ENCODE measurements at places on chromosomes 5 and 9.

DNA sequence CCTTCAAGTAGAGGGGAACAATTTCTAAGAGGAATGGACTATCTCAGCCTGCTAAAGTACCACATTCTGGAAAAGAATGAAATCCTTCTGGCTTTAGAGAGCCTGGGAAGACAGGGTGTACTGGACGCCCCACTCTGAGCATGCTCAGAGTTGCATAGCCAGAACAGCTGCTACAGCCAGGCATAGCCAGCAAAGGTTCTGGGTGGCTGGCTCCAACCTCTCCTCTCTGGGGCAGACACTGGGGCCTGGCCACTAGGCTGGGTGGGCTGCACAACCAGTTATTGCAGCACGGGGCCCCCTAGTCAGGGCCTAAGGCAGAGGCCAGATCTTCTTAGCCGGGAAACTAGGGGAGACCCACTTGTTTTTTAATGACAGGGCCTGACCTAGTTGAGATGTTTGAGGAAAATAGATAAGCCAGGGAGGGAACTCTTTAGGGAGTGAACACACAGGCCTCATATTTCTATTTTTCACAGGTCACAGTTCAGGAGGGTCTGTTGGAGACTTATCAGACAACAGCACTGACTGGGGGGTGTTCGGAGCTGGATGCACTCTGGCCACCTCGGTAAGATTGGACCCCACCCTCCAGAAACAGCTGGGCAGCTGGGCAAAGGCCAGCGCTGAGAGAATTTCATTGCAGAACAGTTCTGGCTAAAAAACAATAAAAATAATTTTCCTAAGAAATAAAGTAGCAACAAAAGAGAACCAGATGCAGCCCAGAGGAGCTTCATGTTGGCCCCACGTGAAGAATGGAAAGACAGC is 142.9 kb downstream of the LPAR1 start:
- no peak for DNase-seq

DNA sequence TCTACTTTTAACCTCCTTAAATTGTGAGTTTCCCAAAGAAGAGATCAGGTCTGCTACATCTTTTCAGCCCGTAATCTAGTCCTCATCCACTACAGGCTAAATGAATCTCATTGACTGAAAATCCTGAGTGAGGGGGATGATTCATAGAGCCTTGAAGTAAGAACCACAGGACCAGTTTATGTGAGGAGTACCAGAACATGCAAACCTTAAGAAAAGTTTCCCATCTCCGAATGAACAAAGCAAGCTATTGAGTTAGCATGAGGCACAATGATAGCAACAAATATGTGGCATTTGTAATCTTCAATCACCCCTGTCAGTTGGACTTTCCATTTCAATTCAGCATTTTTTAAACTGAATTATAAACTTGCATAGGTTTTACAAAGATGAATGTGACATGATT is 197.0 kb downstream of the ALDH1A1 start:
- DNase-seq, result no peak

- DNase-seq, result no peak
Observed at GRCh38 chr5:173453167-173453566, 125.0 kb upstream of the STC2 start.

- no peak for DNase-seq
Observed at GRCh38 chr9:15670246-15670645, 117.4 kb downstream of the CCDC171 start.

DNA sequence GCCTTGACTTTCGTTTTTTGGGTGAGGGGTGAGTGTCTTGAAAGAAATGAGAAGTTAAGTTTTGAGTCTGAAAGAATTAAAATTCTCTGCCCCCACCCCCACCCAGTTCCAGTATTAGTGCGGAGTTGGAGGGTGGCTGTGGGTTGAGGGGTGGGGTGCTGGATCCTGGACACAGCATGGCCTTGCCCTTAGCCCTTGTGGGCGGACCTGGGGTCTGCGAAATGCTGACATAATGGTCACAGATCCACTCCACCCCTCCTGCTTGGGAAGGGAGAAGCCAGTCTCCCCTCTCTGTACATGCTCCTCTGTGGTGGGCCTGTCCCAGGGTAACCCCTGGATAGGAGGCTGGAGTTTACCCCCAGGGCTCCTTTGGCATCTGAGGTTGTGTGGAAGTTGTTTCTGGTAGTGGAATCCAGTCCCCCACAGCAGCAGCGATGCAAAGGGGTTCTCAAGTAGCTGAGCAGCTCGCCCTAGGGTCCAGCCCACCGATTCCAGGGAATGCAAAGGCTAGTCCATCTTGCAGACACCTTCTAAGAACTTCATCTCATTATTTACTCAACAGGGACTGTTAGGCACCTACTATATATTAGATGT is 42.8 kb upstream of the TCF7 start:
- no peak for DNase-seq

GRCh38 chr9:4725706-4726442 is 15.1 kb downstream of the AK3 start:
- DNase-seq, result no peak

GRCh38 chr5:169988206-169988605 is 7.9 kb upstream of the INSYN2B start:
- no peak for DNase-seq

DNA sequence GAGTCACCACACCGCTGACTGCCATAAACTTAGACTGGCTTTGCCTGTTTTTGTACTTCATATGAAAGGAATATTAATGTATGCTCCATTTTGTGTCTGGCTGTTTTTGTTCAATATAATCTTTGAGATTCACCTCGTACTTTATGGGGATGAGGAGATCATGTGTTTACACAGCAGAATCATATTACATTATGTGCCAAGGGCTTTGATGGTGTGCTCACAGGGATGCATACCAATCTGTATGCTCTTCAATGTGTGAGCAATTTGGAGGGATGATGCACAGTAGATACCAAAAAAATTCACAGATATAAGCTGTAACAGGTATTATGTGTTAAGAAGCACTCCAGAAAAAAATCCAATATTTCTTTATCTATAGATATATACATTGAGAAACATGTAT is 113.7 kb downstream of the GABRB2 start:
- no peak for DNase-seq

GRCh38 chr5:50463726-50464125 is 22.6 kb upstream of the EMB start:
- DNase-seq, result no peak

GRCh38 chr5:39113354-39113953 is 39.3 kb upstream of the RICTOR start:
- no peak for DNase-seq

GRCh38 chr5:69285448-69286116 is 47.0 kb downstream of the CCDC125 start:
- DNase-seq, result no peak

DNA sequence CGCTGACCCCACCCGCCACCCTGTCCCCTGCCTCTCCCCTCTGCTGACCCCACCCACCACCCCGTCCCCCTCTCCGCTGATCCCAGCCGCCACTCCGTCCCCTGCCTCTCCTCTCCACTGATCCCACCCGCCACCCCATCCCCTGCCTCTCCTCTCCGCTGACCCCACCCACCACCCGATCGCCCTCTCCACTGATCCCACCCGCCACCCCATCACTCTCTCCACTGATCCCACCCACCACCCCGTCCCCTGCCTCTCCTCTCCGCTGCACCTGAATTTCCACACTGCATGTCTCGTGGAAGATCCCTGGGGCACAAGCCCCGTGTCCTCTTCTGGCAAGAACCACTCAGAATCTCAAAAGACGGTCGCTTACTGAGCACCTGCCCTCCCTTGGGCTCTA is 53.4 kb upstream of the OLFM1 start:
- no peak for DNase-seq

- DNase-seq, result no peak
Observed at GRCh38 chr9:79604149-79604548, 32.4 kb downstream of the TLE4 start.

DNA sequence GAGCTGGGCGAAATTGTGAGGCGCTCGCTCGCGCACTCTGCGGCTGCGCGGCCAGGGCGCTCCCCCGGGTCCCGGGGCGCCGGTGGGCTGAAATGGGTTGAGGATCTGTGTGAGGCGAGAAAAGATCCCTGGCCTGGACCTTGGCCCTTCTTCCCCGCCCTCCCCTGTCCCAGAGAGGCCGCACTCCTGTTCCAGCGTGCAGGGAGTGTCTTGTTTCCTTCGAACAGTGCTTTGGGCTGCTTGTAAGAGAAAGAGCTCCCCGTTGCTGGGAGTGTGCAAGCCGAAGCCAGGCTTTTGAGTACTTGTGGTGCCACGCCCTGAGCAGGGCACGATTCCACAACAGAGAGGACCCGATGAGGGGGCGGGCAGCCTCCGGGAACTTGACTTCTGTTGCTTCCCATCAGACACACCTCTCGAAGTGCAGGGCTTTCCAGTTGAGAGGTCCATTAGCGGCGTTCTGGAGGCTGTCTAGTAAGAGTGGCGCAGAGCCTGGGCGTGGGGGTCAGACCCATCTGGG is 535 bp downstream of the DOLPP1 start:
- no peak for DNase-seq

DNA sequence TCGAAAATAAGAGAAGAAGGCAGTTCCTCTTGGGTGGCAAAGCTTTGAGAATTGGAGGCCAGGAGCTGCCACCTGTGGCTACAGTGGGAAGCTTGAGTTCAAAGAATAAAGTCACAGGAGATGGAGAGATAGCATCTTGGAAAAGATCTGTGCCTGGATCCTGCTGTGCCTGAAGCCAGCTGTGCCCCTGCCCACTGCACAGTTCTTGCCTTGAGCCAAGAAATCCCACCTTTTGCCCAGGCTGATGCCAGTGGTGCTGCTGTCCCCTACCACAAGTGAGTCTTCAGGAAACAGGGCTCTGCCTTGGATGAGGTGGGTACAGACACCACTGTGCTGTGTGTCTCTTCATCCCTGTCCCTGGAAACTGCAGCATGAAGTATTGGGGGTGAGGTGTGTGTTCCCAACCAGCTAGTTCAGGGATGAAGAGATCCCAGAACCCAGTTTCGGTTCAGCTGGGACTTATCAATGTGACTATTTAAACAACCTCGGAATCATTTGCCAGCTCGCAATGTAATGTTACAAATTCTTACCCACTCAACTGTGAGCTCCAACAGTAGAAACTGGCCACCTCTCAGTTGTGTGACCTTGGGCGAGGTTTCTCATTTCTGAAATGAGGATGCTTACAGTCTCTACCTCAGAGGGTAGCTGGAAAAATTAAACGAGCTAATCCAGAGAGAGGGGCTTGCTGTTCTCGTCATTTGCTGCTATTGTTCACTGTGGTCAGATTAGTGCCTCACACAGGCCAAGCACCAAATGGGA is 5.9 kb downstream of the IER5L start:
- no peak for DNase-seq

- DNase-seq, result no peak
Observed at GRCh38 chr5:171794470-171794960, 8.9 kb downstream of the SMIM23 start.

Data from midbrain (tissue), 1 donor.